ENCODE measurements at places on chromosomes 6 and 20.

- DNase-seq = no peak
These were observed 260.1 kb downstream of the FOXC1 start for GRCh38 chr6:1869769-1870168.

GRCh38 chr6:163971841-163972838 is 557.6 kb downstream of the QKI start:
- no peak for DNase-seq

- DNase-seq = no peak
These were observed 25.1 kb downstream of the TRIM27 start for GRCh38 chr6:28898710-28898965.

- no peak for DNase-seq
These were observed 26.8 kb upstream of the HSF2 start for GRCh38 chr6:122372647-122373046.

DNA sequence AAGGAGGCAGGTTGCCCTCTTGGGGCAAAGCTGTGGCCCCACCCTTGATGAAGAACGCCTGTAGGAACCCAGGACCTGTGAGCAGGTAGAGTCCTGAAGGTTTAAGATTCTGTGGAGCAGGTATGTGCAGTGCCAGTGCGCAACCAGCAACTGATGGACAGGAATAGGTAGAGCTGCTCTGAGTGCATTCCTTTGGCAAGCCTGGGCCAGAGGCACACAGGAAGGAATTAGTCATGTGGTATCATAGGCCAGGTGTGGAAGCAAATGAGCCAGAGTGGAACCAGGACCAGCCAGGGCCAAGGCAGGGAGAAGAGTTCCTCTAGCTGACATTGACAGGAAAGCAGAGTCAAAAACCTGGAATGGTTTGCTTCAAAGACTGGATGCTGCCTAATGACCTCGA is 1.4 kb upstream of the KHDC1 start:
- DNase-seq = no peak

DNA sequence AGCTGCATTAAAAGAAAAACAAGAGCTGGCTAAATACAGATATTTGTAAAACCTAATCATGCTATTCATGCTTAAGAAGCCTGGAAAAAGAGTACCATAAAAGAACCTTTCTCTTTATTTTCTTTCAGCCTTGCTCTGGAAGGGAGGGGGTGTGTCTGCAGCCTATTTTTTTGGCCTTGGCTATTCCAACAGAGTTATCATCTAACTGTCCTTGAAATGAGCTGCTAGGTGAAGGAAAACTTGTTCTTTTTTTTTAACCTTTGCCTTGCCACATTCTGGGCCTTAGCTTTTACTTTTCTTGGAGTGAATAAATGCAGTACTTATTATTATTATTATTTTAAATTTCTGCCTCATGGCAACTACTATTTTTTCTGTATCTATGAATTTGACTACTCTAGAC is 224.9 kb upstream of the SYNCRIP start:
- no peak for DNase-seq

GRCh38 chr6:131400054-131400778 is 172.8 kb upstream of the ARG1 start:
- DNase-seq = no peak

DNA sequence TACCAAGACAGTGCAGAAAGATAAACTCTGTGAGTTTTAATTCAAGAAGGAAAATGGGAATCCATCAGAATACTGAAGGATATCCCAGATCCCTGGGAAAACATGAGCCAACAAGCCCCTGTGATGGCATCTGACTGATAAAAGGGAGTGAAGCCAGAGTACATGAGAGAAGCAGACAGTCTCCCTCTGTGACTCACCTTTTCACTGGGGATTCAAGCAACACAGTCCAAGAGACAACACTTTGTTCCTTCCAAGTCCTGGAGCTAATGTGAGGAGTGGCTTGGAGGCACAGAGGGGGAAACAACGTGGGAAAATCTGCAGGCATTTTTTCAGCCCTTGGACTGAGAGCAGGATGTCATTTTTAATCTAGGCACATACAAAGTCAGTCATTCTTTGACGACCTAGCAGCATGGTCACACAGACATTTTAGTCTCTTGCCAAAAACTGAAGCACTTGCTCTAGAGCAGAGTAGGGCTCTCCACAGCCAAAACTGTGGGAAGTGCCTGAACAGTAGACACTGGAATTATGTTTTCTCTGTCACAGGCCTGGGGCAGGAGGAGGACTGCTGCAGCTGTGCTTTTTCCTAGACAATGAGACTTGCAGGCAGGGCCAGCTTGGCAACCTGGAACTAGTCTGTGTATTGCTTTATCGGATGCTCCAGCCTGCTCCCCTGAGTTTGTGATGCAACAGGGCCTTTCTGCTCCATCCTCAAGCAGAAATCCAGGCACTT is 465.0 kb upstream of the GJE1 start:
- no peak for DNase-seq

DNA sequence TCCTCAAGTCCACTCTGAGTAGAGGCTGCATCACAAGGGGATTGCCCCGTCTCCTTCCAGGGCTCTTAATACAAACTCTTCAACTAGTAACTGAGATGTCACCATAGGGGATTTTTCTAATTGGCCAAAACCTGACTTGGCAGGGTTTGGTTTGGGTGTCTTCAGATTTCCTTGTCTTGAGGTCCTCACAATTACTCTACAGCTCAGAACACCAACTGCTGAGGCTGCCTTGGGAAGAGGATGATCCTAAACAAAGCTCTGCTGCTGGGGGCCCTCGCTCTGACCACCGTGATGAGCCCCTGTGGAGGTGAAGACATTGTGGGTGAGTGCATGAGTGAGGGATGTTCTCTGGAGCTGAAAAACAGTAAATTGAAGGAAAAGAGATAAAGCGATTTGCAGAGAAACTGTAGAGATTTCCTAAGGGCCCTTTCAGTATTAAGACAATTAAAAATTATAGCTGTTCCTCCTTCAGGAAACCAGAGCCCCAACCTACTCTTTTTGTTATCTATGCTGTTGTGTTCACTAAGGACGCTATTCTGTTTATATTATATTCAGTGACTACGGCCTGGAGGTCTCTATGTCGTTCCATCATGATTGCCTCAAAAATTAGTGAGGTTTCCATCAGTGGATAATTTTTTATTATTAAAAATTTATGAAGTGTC is at the start of gene HLA-DQA1:
Gene HLA-DQA1 (plus strand): TSS at position 188 of the 662 bp plus-strand sequence. CDS start 53 bp downstream, at position 241.
- no peak for DNase-seq

DNA sequence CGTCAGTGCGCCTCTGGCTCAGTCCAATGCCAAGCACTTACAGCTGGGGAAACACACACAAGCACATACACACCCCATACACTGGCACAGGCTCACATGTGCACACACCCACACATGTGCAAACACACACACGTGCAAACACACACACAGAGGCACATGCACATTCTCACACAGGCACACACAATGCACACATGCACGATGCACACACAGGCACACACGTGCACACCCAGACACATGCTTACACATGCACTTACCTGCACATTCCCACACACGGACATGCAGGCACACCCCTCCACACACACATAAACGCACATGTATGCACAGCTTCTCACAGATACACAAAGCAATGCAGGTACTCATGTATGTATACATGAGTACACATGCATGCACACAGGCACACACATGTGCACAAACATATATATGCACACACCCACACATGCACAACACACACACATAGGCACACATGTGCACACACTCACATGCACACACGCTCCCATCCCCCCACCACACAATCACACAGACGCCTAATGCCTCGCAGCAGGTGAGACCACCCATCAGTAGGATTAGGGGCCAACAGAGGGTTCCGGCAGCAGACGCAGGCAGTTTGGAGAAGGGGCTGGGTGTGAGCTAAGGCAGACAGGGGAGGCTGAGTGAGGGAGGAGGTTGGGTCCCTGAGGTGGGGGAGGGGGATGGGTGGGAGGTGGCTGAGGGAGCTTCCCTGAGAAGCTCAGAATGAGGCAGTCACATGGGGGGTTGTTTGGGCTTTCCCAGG is 71.2 kb upstream of the SLCO4A1 start:
- no peak for DNase-seq

- no peak for DNase-seq
These were observed 38.5 kb upstream of the NAA20 start for GRCh38 chr20:19978511-19979210.

DNA sequence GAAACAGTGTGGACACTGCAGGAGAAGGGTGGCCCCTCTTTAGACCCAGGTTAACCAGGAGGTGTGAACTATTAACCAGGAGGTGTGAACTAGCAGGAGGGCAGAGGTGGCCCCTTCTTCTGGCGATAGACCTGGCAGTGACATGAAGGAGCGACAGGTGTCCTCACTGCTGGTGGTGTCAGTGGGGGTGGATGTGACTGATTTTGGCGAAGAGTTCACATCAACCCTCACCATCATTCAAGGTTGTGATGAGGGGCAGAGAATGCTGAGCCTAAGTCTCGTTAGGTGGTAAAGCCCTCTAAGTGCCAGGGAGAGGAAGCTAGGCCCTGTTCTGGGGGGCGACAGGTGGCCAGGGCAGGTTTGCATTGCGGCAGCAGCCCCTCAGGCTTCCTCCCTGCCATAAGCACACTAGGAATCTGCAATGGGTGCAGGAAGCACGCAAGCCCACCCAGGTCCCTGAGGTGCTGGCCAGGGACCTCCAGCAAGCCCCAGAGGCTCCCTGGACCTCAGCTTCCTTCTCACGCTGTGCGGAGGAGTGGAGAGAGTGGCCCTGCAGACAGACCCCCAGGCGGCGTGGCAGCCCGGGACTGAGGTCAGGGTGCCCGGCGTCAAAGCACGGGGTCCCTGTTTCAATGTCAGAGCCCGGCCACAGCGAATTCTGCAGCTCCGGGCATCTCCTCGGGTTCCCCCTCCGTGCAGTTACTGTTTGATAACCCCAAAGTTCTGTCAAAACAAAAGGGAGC is 13.7 kb downstream of the NPEPL1 start:
- no peak for DNase-seq

DNA sequence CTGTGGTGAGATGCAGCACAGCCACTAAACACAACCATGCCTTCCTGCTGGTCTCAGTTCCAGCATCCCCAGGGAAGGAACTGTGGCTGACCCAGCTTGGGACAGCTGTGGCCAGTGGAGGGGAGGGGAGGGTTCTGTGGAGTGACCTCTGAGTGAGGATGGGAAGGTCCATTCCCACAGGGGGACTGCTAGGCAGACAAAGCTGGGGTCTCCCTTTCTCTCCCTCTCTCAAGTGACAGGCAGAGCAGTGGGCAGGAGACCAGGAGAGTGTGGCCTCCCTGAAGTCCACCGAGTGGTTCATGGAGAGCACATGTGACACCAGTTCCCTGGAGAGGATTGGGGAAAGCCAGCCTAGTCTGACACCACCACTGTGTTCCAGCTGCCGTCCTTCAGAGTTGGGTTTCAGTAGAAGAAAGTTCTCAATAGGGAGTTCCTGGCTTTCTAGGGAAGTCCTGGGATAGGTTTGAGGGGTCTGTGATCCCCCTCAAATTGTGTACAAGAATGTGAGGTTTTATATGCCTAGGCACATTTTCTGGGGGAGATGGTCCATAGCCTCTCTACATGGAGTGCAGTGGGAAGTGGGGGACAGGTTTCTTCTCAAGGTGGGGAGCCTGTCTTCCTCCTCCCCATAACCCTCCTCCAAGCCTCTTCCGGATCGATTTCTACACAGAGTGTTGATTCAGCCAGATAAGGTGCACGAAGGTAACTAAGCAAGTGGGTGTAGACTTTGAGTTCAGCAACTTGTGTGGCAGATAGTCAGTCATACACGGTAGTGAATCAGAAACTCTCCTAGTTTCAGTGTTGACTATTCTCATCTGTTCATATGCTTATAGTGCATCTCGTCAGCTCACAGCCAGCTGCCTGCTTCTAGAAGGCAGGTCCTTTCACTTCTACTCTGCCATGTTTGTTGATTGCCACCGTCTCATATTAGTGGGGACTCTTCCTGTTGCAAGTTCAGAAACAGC is 18.9 kb downstream of the MANBAL start:
- DNase-seq = no peak

DNA sequence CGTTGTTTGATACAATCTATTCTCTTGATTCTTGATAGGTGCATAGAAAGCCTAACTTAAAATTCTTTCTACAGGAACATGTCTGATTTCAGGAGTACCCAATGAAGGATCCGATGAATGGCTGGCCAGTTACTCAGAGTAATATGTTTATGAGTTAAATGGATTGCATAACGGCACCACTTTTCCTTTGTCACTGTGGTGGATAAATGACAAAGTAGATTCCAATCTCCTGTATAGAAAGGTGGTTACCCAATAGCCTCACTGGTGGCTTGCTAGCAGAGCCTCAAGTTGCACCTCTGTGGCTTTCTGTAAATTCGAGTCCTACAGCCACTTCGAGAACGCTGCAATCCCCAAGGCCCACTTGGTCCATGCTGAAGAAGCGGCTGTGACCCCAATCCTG is 28.4 kb downstream of the LHFPL5 start:
- DNase-seq = no peak

DNA sequence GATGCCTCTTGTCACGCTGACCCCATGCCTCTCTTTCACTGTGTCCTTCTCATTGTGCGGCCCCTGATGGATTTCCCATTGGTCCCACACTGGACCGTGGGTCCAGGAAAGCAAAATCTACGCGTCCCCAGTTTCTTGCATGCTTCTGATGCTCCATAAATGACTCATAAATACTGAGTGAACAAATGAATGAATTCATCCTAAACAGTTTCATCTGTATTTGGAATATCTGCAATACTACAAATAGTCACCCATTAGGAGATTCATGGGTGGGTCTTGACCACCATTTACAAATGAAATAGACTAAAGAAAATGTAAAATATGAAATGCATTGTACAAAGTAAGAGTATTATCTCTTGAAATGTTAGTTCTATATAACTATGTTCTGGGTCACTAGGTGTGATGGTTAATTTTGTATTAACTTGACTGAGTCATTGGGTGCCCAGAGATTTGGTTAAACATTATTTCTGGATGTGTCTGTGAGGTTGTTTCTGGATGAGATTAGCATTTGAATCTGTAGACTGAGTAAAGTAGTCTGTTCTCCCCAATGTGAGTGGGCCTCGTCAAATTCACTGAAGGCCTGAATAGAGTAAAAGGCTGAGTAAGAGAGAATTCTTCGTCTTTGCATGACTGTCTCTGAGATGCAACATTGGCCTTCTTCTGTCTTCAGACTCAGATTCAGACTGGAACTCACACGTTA is 448.7 kb downstream of the PREX1 start:
- no peak for DNase-seq

- no peak for DNase-seq
These were observed 10.9 kb upstream of the ARG1 start for GRCh38 chr6:131561925-131562707.

Measured in NCI-H1436 treated with DMSO at 0.1 percent for 48 hours (cell line).